Fibroblast of the aortic adventitia (primary cell): ENCODE measurements at places on chromosomes 11 and 22. TPM values are rescaled to one million over a fixed set of nuclear protein-coding genes. Genes with fewer than 3 reads are reported as not detected.

The GRM5 gene
- total RNA-seq = under 0.01 TPM in 1 of 2 replicates, not detected in the other

The OR52E8 gene
- not detected in 2 replicates for total RNA-seq

The VSIG10L2 gene
- not detected in 2 replicates for total RNA-seq

The SCGB2A2 gene
- total RNA-seq = not detected in 2 replicates

The OR52A1 gene
- not detected in 2 replicates for total RNA-seq

The CEP126 gene
- total RNA-seq = 3.9 and 4.2 TPM in 2 replicates

The SLC43A3 gene
- total RNA-seq = 44.3 and 74.3 TPM in 2 replicates

The LZTR1 gene
- total RNA-seq = 27.2 and 53.5 TPM in 2 replicates

The MRE11 gene
- 15.5 and 23.9 TPM in 2 replicates for total RNA-seq

The RIMBP3B gene
- 0.09 TPM in 1 of 2 replicates, not detected in the other for total RNA-seq

The OR8A1 gene
- total RNA-seq = not detected in 2 replicates

The FERMT3 gene
- 7.0 and 7.2 TPM in 2 replicates for total RNA-seq

The CSRP3 gene
- 0.27 TPM in 1 of 2 replicates, not detected in the other for total RNA-seq

The KCTD21 gene
- total RNA-seq = 11.9 and 14.5 TPM in 2 replicates

The NXF1 gene
- 27.8 and 77.6 TPM in 2 replicates for total RNA-seq

The GRAP2 gene
- total RNA-seq = not detected in 2 replicates

The NOX4 gene
- total RNA-seq = 1.4 and 2.5 TPM in 2 replicates

The SPCS2 gene
- total RNA-seq = 7.2 and 43.5 TPM in 2 replicates

The TMEM191B gene
- total RNA-seq = 0.36 and 5.8 TPM in 2 replicates

The CCDC73 gene
- total RNA-seq = not detected in 2 replicates

The C22orf23 gene
- 0.54 TPM in 1 of 2 replicates, not detected in the other for total RNA-seq

The OR8G5 gene
- not detected in 2 replicates for total RNA-seq

The ACP2 gene
- total RNA-seq = 8.4 and 24.9 TPM in 2 replicates

The TMA7B gene
- total RNA-seq = not detected in 2 replicates

The SLC22A12 gene
- not detected in 2 replicates for total RNA-seq

The CRACR2B gene
- 1.3 and 1.8 TPM in 2 replicates for total RNA-seq

The RNASEH2C gene
- total RNA-seq = 44.6 and 49.6 TPM in 2 replicates

The NCAM1 gene
- total RNA-seq = 3.0 and 23.6 TPM in 2 replicates

The YDJC gene
- total RNA-seq = 14.6 and 25.2 TPM in 2 replicates

The ANO5 gene
- total RNA-seq = 0.16 TPM in 1 of 2 replicates, not detected in the other

The DERL3 gene
- 0.36 TPM in 1 of 2 replicates, not detected in the other for total RNA-seq

The SLC29A2 gene
- total RNA-seq = 0.36 TPM in 1 of 2 replicates, not detected in the other

The WBP2NL gene
- total RNA-seq = 0.18 and 1.6 TPM in 2 replicates

The PAMR1 gene
- total RNA-seq = 134 and 278 TPM in 2 replicates

The LARGE2 gene
- total RNA-seq = not detected in 2 replicates

The TMEM86A gene
- total RNA-seq = 0.27 and 9.6 TPM in 2 replicates

The TCIRG1 gene
- total RNA-seq = 75.1 and 76.0 TPM in 2 replicates

The TPH1 gene
- 0.18 and 1.2 TPM in 2 replicates for total RNA-seq

The SPTBN2 gene
- 0.27 and 4.9 TPM in 2 replicates for total RNA-seq

The KCNJ11 gene
- not detected in 2 replicates for total RNA-seq

The ZBTB16 gene
- total RNA-seq = 0.27 and 0.41 TPM in 2 replicates

The SCN4B gene
- under 0.01 and 0.25 TPM in 2 replicates for total RNA-seq

The APOA1 gene
- 0.72 and 70.3 TPM in 2 replicates for total RNA-seq

The GVQW3 gene
- total RNA-seq = 2.0 and 4.2 TPM in 2 replicates

The MAFF gene
- 21.8 and 33.7 TPM in 2 replicates for total RNA-seq

The CELSR1 gene
- 1.1 and 4.3 TPM in 2 replicates for total RNA-seq

The PHETA2 gene
- 18.1 and 29.8 TPM in 2 replicates for total RNA-seq

The IGF2 gene
- 3.3 and 4.2 TPM in 2 replicates for total RNA-seq

The LDHAL6A gene
- not detected in 2 replicates for total RNA-seq
